HCT116 (cell line): ENCODE measurements at places on chromosomes 6 and 20.

DNA sequence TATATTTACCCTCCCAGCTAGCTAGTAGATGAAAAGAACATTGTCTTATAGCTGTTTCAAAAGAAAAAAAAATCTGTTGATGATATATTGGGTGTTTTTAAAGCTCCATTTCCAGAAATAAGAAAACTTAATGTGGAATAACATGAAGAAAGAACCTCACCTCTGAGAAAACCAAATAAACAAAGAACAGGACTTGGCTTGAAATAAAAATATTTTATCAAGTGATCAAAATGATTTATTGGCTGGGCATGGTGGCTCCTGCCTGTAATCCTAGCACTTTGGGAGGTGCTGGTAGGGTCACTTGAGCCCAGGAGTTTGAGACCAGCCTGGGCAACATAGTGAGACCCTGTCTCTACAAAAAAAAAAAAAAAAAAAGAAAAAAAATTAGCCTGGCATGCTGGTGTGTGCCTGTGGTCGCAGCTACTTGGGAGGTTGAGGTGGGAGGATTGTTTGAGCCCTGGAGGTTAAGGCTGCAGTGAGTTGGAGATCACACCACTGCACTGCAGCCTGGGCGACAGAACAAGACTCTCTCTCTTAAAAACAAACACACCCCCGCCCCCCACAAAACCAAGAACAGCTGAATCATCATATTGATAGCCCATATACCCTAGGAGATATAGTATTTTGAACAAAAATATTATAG is 7.9 kb downstream of the RNF24 start:
- no peak for DNase-seq

DNA sequence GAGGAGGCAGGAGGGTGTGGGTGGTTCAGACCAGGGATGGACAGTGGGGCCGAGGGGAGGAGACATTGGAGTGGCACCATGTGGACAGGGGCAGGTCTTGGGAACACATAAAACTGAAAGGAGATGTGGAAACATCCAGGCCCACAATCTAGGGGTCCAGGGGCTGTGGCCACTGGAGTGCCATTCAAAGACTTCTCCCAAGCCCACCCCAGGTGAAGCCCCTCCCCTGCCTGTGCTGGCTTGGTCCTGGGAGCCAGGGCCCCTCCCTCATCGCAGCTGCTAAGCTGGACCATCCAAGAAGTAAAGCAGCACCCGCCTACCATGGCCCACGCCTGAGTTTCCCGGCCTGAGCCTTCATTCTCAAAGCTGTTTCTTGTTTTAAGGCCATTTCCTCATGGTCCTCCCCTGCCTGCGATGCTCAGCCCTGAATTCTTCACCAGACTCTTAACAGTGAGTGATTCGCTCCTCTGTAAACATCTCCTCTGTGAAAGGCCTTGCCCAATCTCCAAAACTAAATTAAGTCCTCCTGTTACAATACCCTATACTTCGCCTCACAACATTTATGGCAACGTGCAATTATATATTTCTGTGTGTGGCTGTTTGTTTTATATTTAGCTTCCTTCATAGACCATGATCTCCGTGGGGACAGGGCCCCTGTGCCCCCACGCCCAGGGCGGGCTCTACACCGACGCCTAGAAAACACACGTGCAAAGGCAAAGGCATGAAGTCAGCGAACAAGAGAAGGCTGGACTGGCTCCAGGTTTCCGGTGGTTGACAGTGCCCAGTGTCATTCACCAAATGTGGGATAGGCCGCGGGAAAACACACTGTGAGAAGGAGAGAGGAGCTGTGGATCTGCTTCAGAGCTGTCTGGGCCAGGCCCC is 267.8 kb downstream of the ERMARD start:
- no peak for DNase-seq

DNA sequence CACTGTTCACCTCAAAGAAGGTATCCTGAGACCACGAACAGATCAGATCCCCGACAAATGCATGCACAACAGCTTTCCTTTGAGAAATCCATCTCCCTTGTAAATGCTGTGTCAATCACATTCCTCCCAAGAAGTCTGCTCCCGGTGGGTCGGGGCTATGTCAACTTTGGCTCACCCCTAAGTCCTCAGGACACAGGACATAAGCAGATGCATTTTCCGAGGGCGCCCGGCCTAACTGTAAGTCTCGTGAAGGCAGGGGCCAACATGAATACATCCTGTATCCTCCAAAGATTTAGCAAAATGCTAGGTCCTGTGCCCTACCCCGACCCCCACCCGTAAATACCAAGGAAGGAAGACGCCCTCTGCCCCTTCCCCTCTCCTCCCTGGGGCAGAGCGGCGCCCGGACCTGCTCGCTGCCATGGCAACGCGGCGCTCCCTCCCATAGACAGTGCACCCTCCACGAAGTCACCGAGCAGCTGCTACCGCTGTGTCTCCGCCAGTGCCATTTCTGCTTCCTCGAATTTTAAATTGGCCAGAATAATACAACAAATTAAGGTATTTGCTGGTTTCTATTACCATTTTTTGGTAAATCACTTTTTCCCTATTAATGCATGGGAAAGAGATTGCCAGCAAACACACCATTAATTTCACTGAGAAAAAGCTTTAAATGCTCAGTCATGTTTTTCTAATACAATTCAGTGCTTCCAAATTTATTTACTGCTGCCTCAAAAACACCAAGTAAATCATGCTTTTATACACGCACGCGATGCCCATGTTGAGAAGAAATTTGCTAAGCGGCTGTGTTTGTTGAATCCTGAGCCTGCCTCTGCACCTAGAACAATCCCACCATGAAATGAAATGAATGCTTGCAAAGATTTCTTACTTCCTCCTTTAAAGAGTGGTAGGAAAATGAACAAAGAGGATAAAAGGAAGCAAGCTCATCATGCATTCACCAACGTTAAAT is 100.6 kb downstream of the PCSK2 start:
- no peak for DNase-seq

GRCh38 chr20:6164421-6165341 is 41.9 kb upstream of the FERMT1 start:
- DNase-seq, result peak; percentile 15

GRCh38 chr6:40417031-40417430 is 170.1 kb downstream of the LRFN2 start:
- DNase-seq, result no peak
